ENCODE measurements at places on chromosomes 12 and 14.

- DNase-seq, result no peak
Measured at GRCh38 chr12:47303207-47303606, 223.4 kb upstream of the AMIGO2 start.

DNA sequence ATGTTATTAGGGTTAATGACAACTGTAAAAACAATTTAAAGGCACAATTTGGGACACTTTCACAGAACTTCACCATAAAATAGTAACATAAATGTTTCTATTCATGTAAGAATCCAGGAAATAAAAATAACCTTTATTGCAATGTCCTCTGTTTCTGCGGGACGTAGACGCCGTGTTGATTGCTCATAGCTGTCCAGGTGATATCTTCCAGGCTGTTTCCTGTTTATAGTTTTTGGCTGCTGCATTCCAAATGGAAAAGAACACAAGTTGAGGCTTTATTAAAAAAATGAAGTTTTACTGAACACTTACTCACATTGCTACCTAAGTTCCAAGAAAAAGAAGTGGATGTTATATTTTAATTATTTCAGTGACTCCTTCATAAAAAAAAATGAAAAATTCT lies 58.6 kb downstream of the ABCC9 start:
- no peak for DNase-seq

DNA sequence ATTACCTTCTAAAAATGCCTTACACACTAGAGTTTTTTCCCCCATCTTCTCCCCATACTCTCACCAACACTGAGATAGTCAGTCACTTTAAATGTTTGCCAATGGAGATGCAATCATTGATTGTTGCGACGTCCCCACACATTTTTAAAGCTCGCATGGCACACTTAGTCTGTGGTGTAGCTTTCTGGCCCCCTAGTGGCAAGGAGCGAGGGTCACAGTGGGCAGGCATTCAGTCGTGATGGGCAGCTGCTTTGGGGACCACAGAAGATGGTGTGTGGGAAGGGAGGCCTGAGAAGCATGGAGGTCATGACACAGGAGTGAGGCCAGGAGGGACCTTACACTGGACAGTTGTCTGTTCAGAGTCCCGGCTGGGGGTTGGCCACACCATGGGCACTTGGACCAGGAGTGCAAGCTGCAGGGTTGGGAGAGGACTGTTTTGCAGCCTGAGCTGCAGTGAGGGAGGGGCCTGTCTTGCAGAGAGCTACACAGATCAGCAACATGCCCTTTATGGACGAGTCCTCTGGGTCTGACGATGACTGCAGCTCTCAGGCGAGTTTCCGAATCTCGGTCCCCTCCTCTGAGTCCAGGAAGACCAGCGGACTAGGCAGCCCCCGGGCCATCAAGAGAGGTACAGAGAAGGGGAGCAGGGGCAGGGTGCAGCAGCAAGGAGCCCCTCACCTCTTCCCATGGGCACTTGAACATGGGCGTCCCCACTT lies 28.6 kb downstream of the PIGH start:
- peak; percentile 49 for DNase-seq

GRCh38 chr12:92641291-92641690 lies 61.5 kb upstream of the PLEKHG7 start:
- DNase-seq, result no peak

DNA sequence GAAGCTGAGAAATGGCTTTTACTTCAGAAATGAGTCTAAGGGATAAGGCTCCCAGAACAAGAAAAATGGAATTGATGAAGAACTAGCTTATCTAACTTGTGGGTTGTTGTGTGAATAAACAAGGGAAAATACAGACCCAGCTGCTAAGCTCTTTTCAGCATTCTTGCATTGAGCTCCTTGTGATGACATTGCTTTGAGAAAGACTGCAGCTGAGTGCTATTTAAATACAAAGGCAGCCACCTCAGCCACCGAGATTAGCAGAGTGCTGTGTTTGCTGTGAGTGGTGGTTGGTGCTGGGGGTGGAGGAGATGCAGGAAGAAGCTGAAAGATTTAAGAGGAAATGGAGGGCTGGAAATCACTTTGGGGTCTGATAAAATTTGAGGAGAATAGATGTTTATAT lies 396.0 kb upstream of the PRICKLE1 start:
- no peak for DNase-seq
